ENCODE measurements at places on chromosomes 5 and 9.
A peak's percentile ranks its signal among the peaks of the same experiment; 100 is the strongest.

GRCh38 chr5:76152161-76152560 is 69.0 kb downstream of the SV2C start:
- DNase-seq, result no peak

GRCh38 chr5:10624206-10624605 is 60.3 kb downstream of the ANKRD33B start:
- no peak for DNase-seq

- DNase-seq, result no peak
Measured at GRCh38 chr9:98766586-98766985, 29.8 kb downstream of the ANKS6 start.

DNA sequence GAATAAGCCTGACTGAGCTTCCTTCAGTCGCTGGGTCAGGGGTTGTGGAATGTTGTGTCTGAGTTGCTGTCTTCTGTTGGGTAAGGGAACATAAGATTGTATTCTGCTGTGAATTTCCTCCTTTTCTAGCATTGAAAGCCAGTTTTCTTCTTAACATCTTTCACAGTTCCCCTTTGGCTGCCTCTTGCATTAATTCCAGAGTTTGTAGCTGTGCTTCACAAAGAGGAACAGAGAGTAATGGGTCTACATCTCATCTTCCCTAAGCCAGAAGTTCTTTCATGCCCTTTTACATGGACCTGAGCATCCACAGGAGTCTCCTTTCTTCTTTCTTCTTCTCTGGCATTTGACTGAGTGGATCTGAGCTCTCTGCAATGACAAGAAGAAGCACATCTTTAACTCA is 686.8 kb downstream of the KCTD16 start:
- no peak for DNase-seq

GRCh38 chr9:126925876-126926275 is 11.3 kb downstream of the RALGPS1 start:
- DNase-seq, result no peak

- no peak for DNase-seq
Measured at GRCh38 chr5:50711280-50711679, 44.8 kb downstream of the PARP8 start.

DNA sequence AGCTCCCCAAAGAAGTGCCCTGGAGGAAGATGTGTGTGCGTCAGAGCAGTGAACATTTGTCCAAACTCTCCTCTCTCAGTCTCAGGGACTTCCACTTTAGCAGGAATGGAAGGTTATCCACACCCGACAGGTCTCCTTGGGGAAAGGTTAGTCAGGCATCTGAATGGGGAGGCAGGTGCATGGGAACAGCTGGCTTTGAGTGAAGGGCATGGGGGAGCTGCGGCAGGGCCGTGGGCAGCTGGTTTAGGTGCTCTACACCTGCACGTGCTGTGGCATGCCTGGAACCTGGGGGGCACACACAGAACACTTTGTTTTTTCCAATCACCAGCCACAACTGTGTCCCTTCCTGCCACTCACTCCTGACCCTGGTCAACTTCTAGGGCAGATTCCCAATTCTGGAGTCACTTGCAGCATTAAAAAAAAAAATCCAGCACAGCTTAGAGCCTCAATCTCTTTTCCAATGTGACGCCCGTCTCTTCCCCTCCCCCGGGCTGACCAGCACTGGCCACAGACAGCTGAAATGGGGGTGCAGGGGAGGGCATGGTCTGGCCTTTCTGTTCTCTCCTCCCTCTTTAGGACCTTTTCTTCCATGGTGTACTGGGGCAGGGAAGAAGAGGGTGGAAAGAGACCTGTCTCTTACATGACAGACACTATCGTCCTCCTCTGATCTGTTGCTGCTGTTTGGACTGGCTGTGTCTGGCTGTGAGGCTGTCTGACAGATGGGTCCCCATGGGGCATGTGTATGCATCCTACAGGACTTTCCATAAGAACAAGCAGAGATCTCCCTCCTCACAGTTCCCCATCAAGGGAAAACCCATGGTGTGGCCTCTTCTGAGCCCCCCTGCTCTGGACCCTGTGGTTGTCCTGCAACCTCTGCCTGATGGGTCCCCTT is 9.5 kb upstream of the IL3 start:
- no peak for DNase-seq

GRCh38 chr5:122064992-122065391 is 13.1 kb downstream of the LOX start:
- no peak for DNase-seq

- no peak for DNase-seq
Measured at GRCh38 chr5:77748160-77748559, 28.0 kb downstream of the TBCA start.

GRCh38 chr9:113526841-113527240 is 63.3 kb downstream of the RGS3 start:
- DNase-seq, result no peak

DNA sequence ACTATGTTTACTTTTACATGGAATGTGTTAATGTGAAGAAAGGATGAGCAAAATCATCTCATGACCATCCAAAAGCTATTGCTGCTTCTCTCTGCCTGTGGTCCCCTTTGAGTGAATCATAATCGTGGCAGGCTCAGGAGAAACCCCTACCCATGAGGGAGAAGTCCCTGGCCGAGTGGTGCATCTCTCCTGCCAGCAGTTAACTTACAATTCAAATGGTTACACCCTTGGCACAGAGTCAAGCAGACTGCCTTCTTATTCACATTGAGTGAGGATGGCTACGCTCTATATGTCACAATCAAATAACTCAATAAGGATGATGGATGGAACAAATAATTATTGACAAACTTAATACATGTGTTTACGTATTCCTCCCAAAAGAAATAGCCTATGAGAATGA is 179.1 kb downstream of the FGF1 start:
- no peak for DNase-seq

GRCh38 chr5:179836225-179837019 is 15.7 kb downstream of the SQSTM1 start:
- no peak for DNase-seq

GRCh38 chr5:59864718-59865117 is 28.8 kb downstream of the PDE4D start:
- DNase-seq, result no peak

DNA sequence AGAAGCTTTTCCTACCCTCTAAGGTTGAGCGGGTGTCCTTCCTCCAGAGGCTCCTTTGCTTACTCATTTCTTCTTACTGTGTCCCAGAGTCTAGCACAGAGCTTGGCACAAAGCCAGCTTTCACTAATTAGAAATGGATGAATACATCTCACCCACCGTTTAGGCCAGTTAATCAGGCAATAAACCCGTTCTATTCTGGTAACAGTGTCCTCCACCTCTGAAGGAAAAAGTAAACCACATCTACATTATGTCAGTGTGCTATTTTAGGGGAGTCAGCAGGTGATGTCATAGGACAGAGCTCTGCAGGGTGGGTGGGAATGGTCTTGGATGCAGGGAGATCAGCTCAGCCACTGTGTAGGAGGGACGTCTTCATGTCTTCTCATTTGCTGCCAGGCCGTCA is 109.2 kb downstream of the OSTF1 start:
- DNase-seq, result no peak

- DNase-seq, result no peak
Measured at GRCh38 chr9:117411547-117411946, 3.3 kb downstream of the ASTN2 start.

DNA sequence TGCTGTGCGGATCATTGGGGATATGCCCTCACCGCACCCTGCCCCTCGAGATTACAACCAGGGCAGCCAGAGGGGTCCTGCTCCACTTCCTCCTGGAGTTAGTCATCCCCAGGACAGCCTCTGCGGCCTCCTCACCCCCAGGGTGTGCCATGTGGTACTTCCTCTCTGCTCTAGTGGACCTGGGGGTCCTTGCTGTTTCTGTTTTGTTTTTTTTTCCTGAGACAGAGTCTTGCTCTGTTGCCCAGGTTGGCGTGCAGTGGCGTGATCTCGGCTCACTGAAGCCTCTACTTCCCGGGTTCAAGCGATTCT is 5.2 kb upstream of the FCN1 start:
- DNase-seq, result no peak

DNA sequence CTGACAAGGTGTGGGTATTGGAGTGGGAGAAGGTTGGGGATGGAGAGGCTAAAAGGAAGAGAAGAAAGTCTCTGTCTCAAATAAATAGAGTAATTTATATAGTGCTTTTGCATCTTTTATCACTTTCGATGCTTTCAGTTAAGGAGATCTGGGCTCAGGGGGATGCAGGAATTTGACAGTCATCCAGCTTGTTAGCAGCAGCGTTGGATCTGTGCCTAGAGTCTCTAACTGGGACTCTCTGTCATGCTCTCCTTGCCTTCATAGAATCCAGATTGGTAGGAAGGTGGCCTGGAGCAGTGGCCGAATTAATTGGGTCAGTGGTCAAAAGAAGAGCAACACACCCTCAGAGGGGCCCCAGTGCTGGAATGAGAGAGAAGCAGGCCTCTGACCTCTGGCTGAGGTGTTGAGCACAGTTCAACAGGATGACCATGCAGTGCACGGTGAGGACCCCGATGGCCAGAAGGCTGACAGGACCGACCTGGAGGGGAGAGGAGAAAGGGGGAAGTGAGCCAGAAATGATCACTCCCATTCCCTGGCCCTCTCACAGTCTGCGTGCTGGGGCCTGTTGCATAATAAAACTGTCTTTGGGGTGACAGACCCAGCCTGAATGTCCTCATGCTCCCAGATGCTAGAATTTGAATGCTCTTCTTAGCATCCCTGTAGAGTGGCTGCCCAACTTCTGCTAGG is 7.6 kb downstream of the SLC36A3 start:
- DNase-seq, result no peak

DNA sequence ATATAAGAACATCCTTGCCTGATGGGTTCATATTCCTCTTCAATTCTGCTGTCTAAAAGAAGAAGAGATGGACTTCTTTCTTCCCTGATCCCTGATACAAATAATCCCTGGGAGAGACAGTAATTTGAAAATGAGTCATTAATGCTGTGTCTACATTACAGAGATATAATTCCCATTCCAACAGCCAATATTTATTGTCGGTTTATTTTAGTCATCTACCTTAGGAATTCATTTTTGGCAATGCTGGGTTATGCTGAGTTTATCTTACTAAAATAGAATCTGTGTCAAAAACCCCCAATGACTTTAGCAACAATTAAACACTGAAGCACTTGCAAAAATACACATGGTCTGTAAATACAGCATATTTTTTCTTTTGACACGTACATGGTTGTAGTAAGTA is 23.9 kb downstream of the ZNF474 start:
- DNase-seq, result no peak

GRCh38 chr5:32928761-32929160 is 217.6 kb downstream of the NPR3 start:
- no peak for DNase-seq

DNA sequence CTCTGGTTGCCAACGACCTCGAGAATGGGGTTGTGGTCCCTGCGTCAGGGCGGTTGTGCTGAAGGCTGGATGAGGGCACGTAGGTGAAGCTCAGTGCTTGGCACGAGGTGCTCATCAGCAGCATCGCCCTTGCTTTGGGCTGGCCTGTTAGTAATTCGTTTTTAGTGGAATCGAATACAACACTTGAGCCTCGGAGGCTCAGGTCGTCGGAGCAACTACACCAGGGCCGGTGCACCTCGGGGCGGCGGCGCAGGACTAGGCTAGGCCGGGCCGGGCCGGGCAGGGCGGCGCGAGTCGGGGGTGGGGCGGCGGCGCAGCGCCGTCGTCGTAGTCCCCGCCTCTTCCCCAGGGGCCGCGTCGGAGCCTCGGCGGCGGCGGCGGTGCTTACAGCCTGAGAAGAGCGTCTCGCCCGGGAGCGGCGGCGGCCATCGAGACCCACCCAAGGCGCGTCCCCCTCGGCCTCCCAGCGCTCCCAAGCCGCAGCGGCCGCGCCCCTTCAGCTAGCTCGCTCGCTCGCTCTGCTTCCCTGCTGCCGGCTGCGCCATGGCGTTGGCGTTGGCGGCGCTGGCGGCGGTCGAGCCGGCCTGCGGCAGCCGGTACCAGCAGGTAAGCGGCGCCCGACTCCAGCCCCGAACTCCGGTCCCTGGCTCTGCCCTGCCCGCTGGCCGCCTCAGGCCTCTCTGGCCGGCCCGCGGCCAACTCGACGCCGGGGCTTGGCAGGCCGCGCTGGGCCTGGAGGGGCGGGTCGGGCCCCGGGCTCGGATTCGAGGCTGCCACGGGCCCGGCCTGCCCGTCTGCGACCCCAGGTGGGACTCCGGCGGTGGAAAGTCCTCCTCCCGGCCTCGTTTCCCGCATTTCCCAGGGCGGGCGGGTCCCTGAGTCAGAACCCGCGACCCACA is at the start of gene NDFIP1:
TSS of gene NDFIP1 (plus strand) at position 348 of the 899 bp plus-strand sequence. CDS start at position 544, 196 bp downstream.
- peak; percentile 68 for DNase-seq

GRCh38 chr9:121434969-121435368 is 64.7 kb downstream of the GGTA1 start:
- DNase-seq, result no peak

GRCh38 chr9:136252281-136252680 is 6.7 kb upstream of the QSOX2 start:
- DNase-seq, result no peak

- no peak for DNase-seq
Measured at GRCh38 chr5:96198356-96199058, 234.5 kb downstream of the PCSK1 start.

- DNase-seq, result no peak
Measured at GRCh38 chr5:113634957-113635356, 121.5 kb downstream of the YTHDC2 start.

DNA sequence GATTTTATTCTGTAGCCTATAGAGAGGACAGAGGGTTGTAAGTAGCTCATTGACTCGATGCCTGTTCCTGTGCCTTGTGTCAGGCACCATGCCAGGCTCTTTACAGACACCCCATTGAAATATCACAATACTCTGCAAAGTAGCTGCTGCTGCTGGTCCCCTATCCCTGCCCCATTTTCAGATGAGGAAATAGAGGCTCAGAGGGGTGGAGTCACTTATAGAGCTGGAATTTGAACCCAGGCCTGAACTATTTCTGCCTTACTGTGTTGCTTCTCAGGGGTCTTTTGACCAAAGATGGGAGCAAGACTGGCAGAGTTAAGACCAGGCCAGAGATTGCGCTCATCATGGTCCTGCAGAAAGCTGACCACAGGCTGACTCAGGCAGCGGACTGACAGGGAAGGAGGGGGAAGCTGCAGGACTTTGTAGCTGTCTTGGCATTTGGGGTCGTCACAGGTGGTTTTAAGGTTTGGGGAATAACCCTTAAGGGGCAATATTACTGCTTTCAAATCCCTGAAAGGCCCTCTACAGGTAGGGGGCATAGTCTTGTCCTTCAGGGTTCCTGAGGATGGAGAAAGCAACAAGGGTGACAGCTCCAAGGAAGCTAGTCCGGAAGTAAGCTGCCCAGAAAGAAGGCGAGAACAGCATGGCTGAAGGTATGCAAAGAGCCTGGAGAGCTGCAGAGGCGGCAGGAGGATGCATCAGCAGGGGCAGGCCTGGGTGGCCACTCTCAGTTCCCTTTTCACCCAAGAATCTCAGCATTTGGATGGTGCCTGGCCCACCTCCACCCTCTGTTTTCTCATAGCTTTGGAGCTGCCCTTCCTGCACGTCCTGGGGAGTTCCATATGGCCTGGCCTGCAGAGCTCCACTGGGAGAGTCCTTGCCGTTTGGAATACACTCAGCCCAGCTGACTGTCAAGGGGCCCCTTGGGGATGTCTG is 18.3 kb upstream of the NDST1 start:
- no peak for DNase-seq

GRCh38 chr5:82721087-82721410 is 356.1 kb downstream of the TMEM167A start:
- DNase-seq, result no peak

- no peak for DNase-seq
Measured at GRCh38 chr5:119275601-119276173, 80.1 kb upstream of the TNFAIP8 start.

Data from stimulated activated CD4-positive, alpha-beta T cell treated with anti-CD3 and anti-CD28 coated beads, Interleukin-1b, Interleukin-23, amount 100 ng/mL, for 1 hour (primary cell).